ENCODE measurements at places on chromosomes 3 and 15. TPM values are rescaled to one million over a fixed set of nuclear protein-coding genes. Genes with fewer than 3 reads are reported as not detected.

MEX3B gene
- total RNA-seq: 0.31 TPM

LDHAL6B gene
- not detected for total RNA-seq

HERC2 gene
- 45.7 TPM for total RNA-seq

A4GNT gene
- not detected for total RNA-seq

CASR gene
- not detected for total RNA-seq

POLQ gene
- total RNA-seq: 1.4 TPM

RBPMS2 gene
- total RNA-seq: 0.91 TPM

PTX3 gene
- not detected for total RNA-seq

UCN2 gene
- total RNA-seq: not detected

UTS2B gene
- total RNA-seq: 2.1 TPM

GOLGA6D gene
- total RNA-seq: not detected

SELENOT gene
- total RNA-seq: 145 TPM

WDR93 gene
- total RNA-seq: 0.16 TPM

GABRR3 gene
- not detected for total RNA-seq

GAP43 gene
- total RNA-seq: not detected

RETNLB gene
- not detected for total RNA-seq

CYP11A1 gene
- total RNA-seq: not detected

COL7A1 gene
- 0.98 TPM for total RNA-seq

IL17RD gene
- total RNA-seq: not detected

IL16 gene
- 206 TPM for total RNA-seq

RTP3 gene
- not detected for total RNA-seq

HGD gene
- total RNA-seq: 0.78 TPM

CCR9 gene
- total RNA-seq: 0.44 TPM

FOXL2 gene
- total RNA-seq: not detected

EIF1B gene
- 65.5 TPM for total RNA-seq

SHF gene
- 5.8 TPM for total RNA-seq

LSAMP gene
- total RNA-seq: 0.02 TPM

MKRN2OS gene
- not detected for total RNA-seq

HYAL1 gene
- total RNA-seq: 0.73 TPM

EAF1 gene
- 19.7 TPM for total RNA-seq

CHSY1 gene
- total RNA-seq: 16.5 TPM

REC114 gene
- not detected for total RNA-seq

C3orf80 gene
- not detected for total RNA-seq

PAQR5 gene
- total RNA-seq: not detected

GPR27 gene
- not detected for total RNA-seq

SEMA3G gene
- total RNA-seq: not detected

ACP3 gene
- 0.95 TPM for total RNA-seq
